ENCODE measurements at places on chromosomes 3 and 15.

DNA sequence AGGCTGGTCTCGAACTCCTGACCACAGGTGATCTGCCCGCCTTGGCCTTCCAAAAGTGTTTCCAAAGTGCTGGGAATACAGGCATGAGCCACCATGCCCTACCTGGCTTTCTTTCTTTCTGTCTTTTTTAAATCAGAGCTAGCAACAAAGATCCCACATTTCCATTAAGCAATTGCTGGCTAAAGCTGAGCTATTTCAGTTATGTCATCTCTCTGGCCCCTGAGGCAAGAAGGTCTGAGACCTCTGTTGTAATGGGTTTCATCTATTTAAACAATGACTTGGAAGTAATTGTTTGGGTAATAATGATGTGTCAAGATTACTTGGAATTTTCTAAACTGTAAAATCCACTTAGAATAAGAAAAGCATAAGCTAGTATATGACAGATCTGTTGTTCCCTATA, 30.2 kb upstream of the CRBN start:
- no peak for DNase-seq

GRCh38 chr3:110881069-110881468, 190.5 kb upstream of the NECTIN3 start:
- no peak for DNase-seq

GRCh38 chr3:184148076-184148475, 7.1 kb upstream of the DVL3 start:
- no peak for DNase-seq

DNA sequence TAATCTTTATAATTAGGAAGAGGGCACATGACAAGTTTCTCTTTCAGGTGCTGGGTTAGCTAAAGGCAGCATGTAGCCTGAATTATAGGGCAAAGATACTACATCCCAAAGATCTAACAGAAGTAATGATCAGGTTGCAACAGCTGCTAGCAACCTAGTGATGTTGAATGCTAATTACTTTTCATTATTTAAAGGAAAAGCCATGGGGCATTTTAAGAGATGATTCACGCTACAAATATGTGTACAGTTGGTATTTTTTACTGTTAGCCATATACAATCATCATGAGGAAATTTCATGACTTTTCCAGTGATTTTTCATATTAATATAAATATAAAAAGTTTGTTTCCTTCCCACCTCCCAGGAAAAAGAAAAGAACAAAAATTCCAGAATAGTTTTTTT, 43.0 kb downstream of the NEK10 start:
- DNase-seq, result no peak

DNA sequence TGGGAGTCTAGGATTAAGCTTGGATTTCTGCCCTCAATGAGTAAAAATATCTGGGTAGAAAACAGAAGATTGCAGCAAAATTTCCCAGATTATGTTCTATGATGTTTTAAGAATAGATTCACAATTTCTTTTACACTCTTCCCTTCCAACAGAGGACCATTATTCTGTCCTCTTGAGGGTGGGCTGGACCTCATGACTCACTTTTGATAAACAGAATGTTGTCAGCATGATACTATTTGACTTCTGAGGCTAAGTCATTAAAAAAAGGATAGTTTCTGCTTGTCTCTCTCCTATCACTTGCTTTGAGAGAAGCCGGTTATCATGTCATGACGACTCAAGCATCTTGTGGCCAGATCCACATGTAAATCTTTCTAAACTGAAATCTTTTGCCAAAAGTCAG, 396.2 kb upstream of the CDIN1 start:
- DNase-seq, result no peak

- DNase-seq, result no peak
Observed at GRCh38 chr3:42265059-42265991, 660 bp downstream of the CCK start.

GRCh38 chr3:52531860-52532516, 1.7 kb downstream of the NT5DC2 start:
- no peak for DNase-seq

- no peak for DNase-seq
Observed at GRCh38 chr3:14744556-14744955, 69.6 kb downstream of the C3orf20 start.

- no peak for DNase-seq
Observed at GRCh38 chr3:121988146-121988545, 33.9 kb downstream of the ILDR1 start.

DNA sequence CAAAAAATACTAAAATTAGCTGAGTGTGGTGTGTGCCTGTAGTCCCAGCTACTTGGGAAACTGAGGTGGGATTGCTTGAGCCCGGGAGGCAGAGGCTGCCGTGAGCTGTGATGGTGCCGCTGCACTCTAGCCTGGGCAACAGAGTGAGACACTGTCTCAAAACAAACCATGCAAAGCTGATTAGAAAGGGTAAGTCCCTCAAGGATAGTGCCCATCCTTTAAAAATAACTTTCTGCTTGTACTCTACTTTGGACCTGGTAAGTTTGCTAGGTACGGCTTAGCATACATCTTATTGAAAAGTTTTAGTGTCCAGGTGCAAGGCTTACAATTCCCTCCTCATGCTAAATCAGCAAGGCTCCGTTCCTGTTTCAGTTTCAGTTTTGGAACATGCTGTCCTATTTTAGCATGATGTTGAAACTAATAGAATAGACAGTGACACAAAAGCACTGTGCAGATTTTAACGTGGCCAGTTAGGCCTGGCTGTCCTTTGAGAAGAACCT, 21.4 kb downstream of the FEM1B start:
- no peak for DNase-seq

DNA sequence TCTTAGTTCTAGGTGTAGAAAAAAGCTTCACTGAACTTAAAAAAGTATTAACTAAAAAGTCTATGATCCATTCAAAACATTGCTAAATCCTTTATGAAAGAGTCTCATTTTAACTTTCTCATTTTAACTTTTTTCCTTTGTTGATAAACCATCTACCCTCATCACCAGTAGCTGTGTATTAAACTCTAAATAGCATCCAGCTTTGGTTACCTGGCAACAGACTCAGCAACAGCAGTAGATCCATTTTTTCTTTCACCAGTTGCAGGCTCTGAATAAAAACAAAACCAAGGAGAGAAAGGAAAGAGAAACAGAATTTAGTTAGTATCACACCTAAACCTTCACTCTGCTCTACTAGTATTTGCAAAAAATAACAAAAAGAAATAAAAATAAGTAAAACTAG, 51.6 kb downstream of the TP53BP1 start:
- no peak for DNase-seq

DNA sequence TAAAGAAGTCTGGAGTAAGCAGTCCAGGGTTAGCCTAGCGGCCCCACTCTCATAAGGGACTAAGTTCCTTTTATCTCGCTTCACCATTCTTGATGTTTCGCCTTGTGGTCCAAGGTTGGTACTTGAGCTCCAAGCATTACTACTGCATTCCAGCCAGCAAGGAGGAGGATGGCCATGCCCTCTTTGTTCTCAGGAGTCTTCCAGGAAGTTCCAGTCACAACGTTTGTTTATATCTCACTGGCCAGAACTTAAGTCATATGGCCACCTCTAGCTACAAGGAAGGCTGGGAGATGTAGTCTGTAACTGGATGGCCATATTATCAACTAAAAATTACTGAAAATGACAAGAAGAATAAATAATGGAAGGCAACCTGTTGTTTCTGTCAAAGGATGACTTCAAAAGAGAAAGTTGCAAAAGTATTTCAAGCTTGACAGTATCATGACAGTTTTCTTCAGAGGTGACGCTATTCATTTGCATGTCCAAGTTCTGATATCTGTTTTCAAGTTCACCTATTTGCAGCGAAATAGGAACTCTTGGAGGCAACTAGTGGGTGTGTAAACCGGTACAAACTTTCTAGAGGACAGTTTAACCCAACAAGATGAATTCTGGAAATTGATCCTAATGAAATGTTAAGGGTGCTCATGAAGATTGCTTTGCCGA, 118.6 kb downstream of the PGPEP1L start:
- no peak for DNase-seq

Data from stimulated activated CD8-positive, alpha-beta memory T cell treated with anti-CD3 and anti-CD28 coated beads, Interleukin-2, amount 100 ng/mL, for 1 hour (primary cell).